ENCODE measurements at places on chromosomes 7 and 10. TPM values are rescaled to one million over a fixed set of nuclear protein-coding genes. Genes with fewer than 3 reads are reported as not detected.

Gene JMJD1C
- 94.2 TPM for total RNA-seq

Gene ASB13
- 18.1 TPM for total RNA-seq

Gene OR2A7
- 0.33 TPM for total RNA-seq

Gene GIMAP5
- 17.7 TPM for total RNA-seq

Gene MARCHF5
- total RNA-seq = 9.5 TPM

Gene IFIT1B
- total RNA-seq = not detected

Gene MRC1
- 51.0 TPM for total RNA-seq

Gene CDC14C
- total RNA-seq = not detected

Gene SLC26A3
- total RNA-seq = 6.4 TPM

Gene COL1A2
- total RNA-seq = 225 TPM

Gene CPN1
- total RNA-seq = not detected

Gene MUC12
- 0.14 TPM for total RNA-seq

Gene LRIT1
- total RNA-seq = not detected

Gene PAPSS2
- 7.1 TPM for total RNA-seq

Gene AMZ1
- total RNA-seq = not detected

Gene FKBP6
- not detected for total RNA-seq

Gene TLL2
- total RNA-seq = 0.14 TPM

Gene AOC1
- total RNA-seq = 1.4 TPM

Gene NFE2L3
- total RNA-seq = 1.5 TPM

Gene EPO
- not detected for total RNA-seq

Gene VWA2
- total RNA-seq = 0.55 TPM

Gene FAM25G
- not detected for total RNA-seq

Gene CALHM3
- total RNA-seq = not detected

Gene C7orf33
- not detected for total RNA-seq

Gene SLC39A12
- total RNA-seq = not detected

Gene MAP3K8
- total RNA-seq = 66.5 TPM

Gene PRPS1L1
- total RNA-seq = not detected

Gene H2BK1
- total RNA-seq = not detected

Gene ASAH2
- 0.14 TPM for total RNA-seq

Gene PPRC1
- total RNA-seq = 11.0 TPM

Gene EBLN1
- total RNA-seq = not detected

Gene WNT8B
- total RNA-seq = not detected

Gene PLXDC2
- total RNA-seq = 44.6 TPM

Gene C10orf90
- 1.1 TPM for total RNA-seq

Gene MLXIPL
- total RNA-seq = 14.4 TPM

Gene STEAP2
- 29.1 TPM for total RNA-seq

Gene ANKRD61
- not detected for total RNA-seq

Gene GNG11
- total RNA-seq = 23.7 TPM

Data from sigmoid colon (tissue), 7 donors.